Cerebellum (tissue), 4 donors: ENCODE measurements at places on chromosomes 1 and 21. TPM values are rescaled to one million over a fixed set of nuclear protein-coding genes. Genes with fewer than 3 reads are reported as not detected.

LRRC53 gene
- total RNA-seq, result 0.27 TPM

ITLN2 gene
- total RNA-seq, result not detected

ADAM30 gene
- not detected for total RNA-seq

GPA33 gene
- total RNA-seq, result 0.36 TPM

KANK4 gene
- total RNA-seq, result 2.9 TPM

OR2AK2 gene
- total RNA-seq, result 3.0 TPM

OXCT2 gene
- 1.00 TPM for total RNA-seq

HLCS gene
- total RNA-seq, result 21.2 TPM

TLR5 gene
- total RNA-seq, result 3.3 TPM

TTC3 gene
- 537 TPM for total RNA-seq

SRRM1 gene
- total RNA-seq, result 71.2 TPM

CELA3B gene
- total RNA-seq, result not detected

ACTA1 gene
- 2.1 TPM for total RNA-seq

DNA sequence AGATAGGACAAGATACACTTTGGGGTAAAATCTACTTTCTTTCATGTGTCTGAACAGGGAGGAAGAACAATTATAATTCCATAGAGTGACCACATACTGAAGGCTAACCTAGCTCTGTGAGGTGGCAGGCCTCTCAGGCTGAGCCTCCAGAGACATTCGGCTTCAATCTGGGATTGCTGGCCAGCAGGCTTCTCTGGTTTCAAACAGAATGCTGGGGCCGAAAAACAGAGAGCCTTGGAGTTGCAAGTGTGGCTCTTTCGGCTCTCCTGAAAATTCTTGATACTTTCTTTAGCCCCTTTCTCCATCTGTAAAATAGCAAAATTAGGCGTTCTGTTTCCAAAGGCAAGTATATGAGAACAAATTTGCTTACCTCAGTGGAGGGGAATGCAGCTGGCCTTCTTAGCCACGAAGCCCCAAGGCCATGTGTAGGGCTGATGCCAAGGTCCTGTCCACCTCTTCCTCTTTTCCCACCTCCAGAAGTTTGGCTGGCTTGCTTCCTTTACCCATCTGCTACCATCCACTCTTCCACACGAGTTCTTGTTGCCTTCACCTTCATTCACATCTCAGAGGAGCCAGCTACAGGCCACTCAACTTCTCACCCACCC lies 30.0 kb upstream of the UBE2U start:
- DNase-seq, result no peak

- no peak for DNase-seq
Measured at GRCh38 chr1:231776757-231777062, 150.1 kb downstream of the DISC1 start.

DNA sequence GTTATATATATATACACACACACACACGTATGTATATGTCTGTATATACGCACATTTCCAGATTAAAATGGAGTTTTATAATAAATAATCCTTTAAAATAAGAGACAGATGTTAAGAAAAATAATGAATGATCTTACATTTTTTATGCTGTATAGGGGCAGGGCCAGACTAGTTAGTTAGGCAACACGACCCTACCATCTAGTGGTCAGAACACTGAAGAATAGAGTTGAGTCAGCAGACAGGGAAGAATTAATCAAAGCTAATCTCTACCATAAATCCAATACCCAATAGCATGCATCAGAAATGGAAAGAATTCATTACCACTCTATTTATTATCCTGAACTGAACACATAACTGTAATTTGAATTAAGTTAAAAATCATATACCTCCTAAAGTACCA lies 156.7 kb downstream of the BRINP3 start:
- no peak for DNase-seq

- DNase-seq, result no peak
Measured at GRCh38 chr1:177950506-177950905, 19.4 kb downstream of the SEC16B start.

GRCh38 chr1:40218333-40218732 lies 29.4 kb upstream of the TMCO2 start:
- DNase-seq, result no peak

DNA sequence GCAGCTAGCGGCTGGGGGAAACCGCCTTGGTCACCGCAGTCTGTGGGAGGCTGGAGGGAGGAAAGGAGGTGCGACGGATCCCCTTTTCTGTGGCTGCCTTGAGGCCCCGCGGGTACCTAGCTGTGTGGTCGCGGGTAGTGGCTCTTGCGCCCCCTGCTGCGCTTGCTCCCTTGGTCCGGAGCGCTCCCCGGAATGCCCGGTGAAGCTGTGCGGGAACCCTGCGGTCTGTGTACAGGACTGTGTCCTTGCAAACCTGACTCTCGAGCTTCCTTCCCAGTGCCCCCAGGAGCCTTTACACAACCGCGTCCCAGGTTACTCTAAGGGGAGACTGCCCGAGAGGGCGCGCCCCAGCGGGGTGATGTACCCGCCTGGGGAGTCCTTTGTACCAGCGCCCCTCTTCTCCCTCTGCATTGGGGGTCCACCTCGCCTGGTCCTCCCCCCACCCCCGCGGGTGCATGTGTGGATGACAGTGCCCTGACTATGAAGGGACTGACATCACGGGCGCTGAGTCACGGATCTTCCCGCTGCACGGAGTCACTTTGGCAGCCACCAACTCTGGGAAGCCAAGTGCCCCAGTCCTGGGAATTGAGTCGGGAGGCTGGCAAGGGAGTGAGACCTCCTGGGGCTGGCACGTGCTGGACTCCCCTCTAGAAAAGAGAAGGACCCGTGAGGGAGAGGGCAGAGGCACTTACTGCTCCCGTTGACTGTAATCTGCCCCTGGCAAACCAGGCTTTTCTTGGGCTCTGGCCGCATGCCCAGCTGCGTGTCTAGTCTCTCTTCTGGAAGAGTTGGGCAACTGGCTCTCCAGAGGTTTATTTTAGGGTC lies 816 bp downstream of the IL6R start:
- DNase-seq, result no peak

GRCh38 chr1:178495741-178496409 lies 889 bp downstream of the CLEC20A start:
- DNase-seq, result no peak

DNA sequence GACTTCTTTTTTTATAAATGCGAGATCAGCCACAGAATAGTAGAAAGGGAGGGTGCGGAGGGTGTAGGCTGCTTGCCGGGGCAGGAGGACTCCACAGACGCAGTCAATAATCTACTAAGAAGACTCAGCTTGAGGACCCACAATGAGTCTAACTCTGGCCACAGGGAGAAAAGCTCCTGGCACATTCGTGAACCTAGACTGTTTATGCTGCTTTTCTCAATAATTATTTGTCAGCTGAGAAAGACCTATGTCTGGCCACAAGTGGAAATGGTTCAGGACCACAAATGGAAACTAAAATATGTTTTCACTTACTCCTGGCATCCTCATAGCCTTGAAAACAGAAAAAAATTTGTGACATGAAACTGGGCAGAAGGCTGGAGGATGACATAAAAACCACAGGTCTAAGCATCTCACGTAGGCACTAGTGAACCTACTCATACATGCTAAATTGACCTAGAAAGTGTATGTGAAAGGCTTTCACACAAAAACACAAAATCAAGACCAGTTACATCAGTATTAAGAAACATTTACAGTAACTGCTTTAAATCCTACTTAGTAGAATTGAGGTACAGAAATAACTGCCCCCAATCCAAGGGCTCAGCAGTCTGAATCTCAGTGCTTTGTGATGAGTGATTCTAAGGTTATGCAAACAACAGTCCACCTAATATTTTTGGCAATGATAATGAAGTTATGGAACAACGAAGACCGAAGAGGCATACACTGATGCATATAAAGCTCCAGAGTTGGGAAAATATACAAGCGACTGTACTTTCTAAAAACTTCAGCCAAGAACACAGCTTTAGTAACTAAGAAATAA lies 159.5 kb downstream of the SLC45A1 start:
- no peak for DNase-seq

GRCh38 chr1:46721686-46722205 lies 2.8 kb upstream of the EFCAB14 start:
- no peak for DNase-seq

- DNase-seq, result no peak
Measured at GRCh38 chr1:188723332-188724020, 1754.2 kb downstream of the BRINP3 start.

DNA sequence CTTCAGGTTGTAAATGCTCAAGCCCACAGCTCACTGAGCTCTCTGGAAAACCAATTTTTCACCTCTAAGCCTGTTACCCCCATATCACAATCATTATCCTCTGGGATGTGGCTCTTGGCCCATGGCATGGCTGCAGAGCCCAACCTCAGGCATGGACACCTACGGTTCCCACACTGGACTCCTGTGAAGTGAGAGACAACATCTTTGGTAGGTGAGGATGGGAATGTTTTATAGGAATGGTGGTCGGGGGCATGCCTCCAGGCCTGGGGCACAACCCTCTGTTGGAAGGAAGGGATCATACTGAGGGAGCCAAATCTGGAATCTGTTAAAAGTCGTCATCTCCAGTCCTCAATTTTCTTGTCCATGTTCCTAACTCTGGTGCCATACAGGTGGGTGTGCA lies 179.1 kb downstream of the FOXD2 start:
- no peak for DNase-seq

- DNase-seq, result no peak
Measured at GRCh38 chr1:84712276-84712874, 22.1 kb upstream of the SSX2IP start.

- DNase-seq, result no peak
Measured at GRCh38 chr1:237861944-237862343, 28.8 kb downstream of the ZP4 start.

- no peak for DNase-seq
Measured at GRCh38 chr1:171716616-171717015, 25.2 kb downstream of the VAMP4 start.

GRCh38 chr1:116476321-116476720 lies 94.5 kb downstream of the CD58 start:
- no peak for DNase-seq

DNA sequence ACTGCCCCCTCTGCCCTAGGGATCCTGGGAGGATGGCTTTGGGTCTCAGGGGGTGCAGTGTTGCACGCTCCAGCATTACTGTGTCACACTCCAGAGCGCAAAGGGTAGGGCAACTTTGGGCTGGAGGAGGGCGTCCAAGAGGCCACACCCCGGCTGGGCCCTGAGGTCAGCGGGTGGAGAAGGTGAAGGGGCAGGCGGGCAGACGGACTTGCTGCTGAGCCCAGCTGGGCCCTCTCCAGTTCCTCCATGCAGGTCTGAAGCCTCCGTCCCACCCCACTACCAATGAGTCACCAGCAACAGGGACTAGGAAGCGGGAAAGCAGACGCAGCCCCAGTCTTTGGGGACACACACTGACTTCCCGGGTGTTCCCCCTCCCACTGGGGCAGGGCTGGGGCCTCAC lies 116.0 kb downstream of the CASZ1 start:
- no peak for DNase-seq

DNA sequence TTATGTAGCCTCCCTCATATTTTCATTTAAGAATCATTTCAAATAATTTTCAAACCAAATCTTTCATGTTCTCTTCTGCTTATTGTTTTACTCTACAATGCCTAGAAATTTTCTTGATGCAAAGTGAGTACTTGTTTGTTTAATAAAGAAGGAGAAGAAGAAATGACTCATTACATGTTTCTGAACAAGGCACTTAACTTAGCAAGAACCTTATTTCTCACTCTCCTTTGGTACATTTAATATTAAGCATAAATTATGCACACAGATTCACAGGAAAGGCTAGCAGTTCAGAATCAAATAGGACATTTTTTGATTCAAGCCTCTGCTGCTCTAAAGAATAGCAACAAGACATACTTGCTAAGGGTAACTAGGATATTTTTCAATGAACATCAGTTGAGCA lies 9.1 kb downstream of the SCYL3 start:
- no peak for DNase-seq

DNA sequence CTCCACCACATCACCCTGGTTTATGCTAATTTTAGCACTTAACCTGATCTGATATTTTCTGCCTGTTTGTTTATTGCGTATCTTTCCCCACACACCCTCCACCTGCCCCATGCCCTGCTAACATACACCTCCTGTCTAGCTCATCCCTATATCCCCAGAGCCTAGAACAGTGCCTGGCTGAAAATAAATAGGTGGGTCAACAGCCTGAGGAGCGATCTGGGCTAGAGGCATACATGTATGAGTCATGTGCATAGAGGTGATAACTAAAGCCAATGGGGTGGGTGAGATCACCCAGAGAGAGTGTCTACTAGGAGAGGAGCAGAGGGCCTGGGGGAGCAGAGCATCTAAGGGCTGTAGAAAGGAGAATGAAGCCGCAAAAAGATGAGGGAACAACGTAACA lies 2.7 kb downstream of the HTR1D start:
- no peak for DNase-seq

GRCh38 chr1:3625151-3625907 lies 514 bp downstream of the TPRG1L start:
- peak; percentile 21 for DNase-seq

- no peak for DNase-seq
Measured at GRCh38 chr1:205739348-205740160, 10.4 kb downstream of the NUCKS1 start.

GRCh38 chr1:205658943-205659581 lies 21.2 kb downstream of the SLC45A3 start:
- DNase-seq, result peak; percentile 89

GRCh38 chr21:43266534-43266933 lies 97.7 kb downstream of the CRYAA start:
- DNase-seq, result no peak
